ENCODE measurements at places on chromosomes 5 and 9. TPM values are rescaled to one million over a fixed set of nuclear protein-coding genes. Genes with fewer than 3 reads are reported as not detected.

- no peak for DNase-seq
These were observed 5.3 kb downstream of the NFX1 start for GRCh38 chr9:33295571-33295970.

- no peak for DNase-seq
These were observed 75.7 kb downstream of the PRDM9 start for GRCh38 chr5:23583081-23583480.

DNA sequence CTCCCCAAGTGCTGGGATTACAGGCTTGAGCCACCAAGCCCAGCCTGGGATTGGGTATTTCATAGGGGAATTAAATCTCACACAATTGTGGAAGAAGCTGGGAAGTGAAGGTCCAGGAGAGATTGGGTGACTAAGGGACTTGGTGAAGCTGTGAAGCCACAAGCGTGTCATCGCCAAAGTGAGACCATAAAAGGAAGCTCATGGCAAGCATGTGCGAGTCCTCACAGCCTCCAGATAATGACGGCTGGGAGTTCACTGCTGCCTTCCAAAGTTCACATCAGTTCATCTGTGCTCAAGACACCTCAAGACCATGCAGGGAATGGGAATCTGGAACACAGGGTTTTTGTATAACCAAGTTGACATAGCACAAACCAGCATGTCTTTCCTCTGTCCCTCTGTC, 210.6 kb downstream of the MARCHF11 start:
- DNase-seq, result no peak

DNA sequence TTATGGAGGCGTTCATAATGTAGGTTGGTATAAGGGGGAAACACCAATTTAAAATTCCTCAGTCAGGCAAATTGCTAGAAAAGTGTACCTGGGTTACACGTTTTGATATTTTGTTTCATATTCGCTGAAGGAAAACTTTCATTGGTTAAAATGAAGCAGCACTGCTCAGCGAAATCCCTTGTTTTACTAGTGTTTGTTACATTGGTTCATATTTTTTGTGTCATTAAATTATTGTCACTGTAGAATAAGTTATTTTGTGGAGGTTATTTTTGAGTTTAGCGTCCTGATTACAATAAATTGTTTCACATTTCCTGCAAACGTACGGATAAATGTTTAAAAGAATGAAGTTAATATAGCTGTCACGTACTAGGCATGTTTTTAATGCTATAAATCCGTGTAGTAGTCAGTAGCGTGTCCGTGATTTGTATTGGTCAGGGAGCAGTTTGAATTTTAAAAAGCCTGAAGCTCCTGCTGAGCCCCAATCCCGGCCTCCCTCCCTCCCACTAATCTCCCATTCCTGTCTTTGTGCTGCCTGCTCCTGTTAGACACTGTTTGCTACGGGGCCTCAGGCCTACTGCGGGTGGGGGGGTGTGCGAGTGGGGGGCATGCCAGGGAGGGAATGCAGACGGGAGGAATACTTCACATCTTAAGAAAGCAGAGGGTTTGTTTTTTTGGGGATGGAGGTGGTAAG, 2.0 kb downstream of the NIPBL start:
- no peak for DNase-seq

- no peak for DNase-seq
These were observed 126.9 kb downstream of the SPOCK1 start for GRCh38 chr5:137372016-137372772.

DNA sequence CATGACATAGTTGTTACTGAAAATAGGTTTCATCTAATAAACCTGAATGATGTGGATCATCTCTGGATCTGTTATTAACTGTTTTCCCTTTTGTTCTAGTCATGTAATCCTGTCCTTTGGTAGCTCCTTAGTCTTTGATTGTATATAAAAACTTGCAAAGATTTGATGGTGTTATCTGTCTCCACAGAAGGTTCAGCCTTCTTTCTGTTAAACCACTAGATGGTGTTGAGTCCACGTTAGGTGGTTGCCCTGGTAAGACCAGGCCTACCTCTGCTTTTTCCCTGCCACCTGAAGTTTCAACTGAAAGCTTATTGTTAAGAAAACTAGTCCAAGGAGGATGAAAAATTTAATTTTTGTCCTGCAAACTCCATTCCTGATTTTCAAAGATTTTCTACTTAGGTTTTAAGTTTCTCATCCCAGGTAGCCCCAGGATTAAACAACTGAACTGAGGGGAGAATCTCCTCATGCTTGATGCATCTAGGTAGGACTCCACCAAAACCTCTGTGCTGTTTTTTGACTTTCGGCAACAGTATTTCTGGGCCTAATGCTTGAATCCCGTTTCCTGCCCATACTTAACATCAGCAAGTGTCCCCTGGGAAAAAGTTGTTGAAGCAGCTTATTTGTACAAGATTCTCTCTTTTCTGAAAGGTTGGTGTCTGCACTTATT, 68.5 kb downstream of the RICTOR start:
- DNase-seq, result no peak

- no peak for DNase-seq
These were observed 386.1 kb downstream of the DNAH5 start for GRCh38 chr5:13558408-13558807.

DNA sequence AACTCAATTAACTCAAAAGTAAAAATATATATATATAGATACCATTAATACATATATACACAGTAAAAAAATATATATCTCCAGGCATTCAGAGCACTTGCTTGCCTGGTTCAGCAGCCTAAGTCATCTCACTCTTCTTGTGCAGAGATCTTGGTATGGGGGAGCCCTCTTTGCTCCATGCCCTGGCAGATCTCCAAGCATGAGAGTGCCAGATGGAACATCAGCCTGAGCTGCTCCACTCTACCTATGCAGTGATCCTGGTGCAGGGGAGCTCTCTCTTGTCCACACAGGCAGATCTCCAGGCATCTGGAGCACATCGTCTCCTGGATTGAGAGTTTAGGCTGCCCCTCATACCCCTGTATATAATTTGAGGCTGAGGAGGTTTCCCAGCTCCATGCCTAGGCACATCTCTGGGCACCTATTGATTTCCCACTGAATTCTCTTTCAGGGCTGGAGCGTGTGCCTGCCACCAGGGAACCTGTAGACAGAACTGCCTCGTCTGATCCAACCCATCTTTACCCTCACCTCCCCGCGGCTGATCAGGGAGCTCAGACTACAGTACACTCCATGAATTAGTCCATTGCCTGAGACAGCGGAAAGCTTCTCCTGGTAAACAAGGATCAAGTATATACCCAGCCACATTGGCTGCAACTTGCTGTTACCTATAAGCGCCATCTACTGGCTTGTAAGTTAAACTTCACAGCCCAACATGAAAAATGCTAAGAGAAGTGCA, 342.4 kb upstream of the GRIA1 start:
- no peak for DNase-seq

- peak; percentile 31 for DNase-seq
These were observed 141.0 kb downstream of the OLFM1 start for GRCh38 chr9:135228345-135228982.

- DNase-seq, result no peak
These were observed 3.8 kb downstream of the IFNA1 start for GRCh38 chr9:21443849-21444625.

- DNase-seq, result no peak
These were observed 44.3 kb downstream of the TENT4A start for GRCh38 chr5:6757414-6757969.

DNA sequence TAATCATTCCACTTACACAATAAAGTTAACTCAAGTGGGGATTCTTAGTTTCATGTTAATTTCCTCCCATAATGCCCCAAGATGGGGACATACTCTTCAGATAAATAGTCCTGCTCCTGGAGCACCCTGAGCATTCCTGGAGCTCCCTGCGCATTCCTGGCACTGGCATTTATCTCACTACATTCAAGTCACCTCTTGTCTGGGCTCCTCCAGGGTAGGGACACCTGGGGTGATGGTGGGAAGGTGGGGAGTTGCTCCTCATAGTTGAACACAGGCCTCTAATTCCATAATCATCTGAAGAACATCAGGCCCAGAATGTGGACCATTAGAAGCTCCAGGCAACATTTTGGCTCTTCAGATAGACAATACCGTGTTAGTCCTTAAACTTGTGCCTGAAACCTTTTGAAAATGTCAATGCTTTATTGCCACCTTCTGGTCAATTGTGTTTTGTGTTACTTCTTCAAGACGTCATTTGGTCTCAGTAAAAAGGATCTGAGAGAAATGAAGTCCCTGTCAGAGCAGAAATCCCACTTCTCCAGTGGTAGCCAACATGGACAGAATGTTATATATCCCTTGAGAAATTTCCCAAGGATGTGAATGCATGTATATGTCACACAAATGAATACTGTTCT, 14.2 kb upstream of the AGGF1 start:
- DNase-seq, result no peak

DNA sequence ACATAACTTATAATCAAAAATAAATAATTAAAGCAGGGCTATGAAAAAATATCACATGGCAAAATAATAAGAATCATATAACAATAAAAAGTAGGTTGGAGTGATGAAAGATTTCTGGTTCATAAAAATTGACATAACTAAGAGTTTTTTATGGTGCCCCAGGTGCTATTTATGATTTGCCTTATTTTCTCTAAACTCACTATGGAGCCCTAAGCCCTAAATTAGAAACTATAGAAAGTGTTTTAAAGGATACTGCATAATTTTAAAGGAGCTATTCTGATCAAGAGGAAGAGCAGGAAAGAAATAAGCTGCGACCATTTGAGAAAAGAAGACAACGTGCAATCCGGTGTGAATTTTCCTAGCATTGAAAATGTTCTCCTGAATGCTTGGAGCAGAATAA, 635.0 kb upstream of the DMAC1 start:
- no peak for DNase-seq

GRCh38 chr9:129635099-129636065, 6.6 kb downstream of the ASB6 start:
- no peak for DNase-seq

GRCh38 chr9:108339251-108339650, 516.5 kb downstream of the ACTL7B start:
- no peak for DNase-seq

DNA sequence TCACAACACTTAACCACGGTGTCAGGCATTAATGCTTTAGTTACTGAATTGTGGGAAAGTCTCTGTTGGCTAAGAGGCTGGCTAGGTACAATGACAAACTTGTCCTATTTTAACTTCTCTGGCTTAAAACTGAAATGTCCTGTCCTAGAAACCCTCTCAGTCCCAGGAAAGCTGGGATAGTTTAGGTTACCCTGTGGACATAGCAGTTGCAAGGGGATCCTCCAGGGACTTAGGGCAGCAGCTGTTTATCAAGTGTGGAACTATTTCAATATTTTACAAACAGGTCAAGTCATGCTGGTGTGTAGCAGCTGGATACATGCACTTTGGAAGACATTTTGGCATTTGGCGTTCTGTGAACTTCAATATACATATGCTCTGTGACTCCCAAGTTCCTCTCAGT, 95.0 kb upstream of the ARRDC3 start:
- no peak for DNase-seq

GRCh38 chr5:172426086-172426485, 28.2 kb downstream of the SH3PXD2B start:
- peak; percentile 30 for DNase-seq

- no peak for DNase-seq
These were observed 127.1 kb downstream of the NSG2 start for GRCh38 chr5:174172566-174172965.

- no peak for DNase-seq
These were observed 26.6 kb downstream of the LHX6 start for GRCh38 chr9:122202111-122202510.

GRCh38 chr9:82410306-82410705, 421.7 kb downstream of the SPATA31D1 start:
- DNase-seq, result no peak

GRCh38 chr5:5886812-5887486, 464.5 kb downstream of the ICE1 start:
- DNase-seq, result peak; percentile 51

DNA sequence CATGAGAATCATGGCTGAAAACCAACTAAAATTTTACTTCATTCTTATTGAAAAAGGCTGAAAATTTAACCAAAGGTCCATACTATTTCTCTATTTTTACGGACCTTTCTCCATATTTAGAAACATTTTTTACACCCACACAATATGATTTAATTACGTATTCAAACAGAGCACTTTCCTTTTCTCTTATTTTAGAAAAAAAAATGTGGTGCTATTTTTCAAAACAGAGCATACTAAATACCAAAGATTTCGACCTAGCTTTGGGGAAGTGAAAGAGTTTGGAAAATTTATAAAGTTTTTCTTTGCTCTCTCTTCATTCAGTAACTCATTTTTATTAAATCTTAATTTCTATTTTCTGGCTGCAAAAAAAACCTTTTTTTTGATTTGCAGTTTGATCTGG, 38.1 kb downstream of the RNF145 start:
- DNase-seq, result no peak

Gene AMBP
- total RNA-seq, result 1.0 TPM

Gene SPATA31D4
- not detected for total RNA-seq

Gene FAM153A
- total RNA-seq, result 3.7 TPM

Gene ZFP2
- total RNA-seq, result 2.0 TPM

Gene PCDHGA10
- 5.4 TPM for total RNA-seq

Gene DBH
- not detected for total RNA-seq

Gene CCL27
- total RNA-seq, result not detected

Gene TMEFF1
- total RNA-seq, result 0.80 TPM

Gene FAM193B
- 89.1 TPM for total RNA-seq

Gene ACOT12
- not detected for total RNA-seq

Gene WDR38
- 6.6 TPM for total RNA-seq

Gene DMGDH
- 1.3 TPM for total RNA-seq

All from lower lobe of right lung (tissue), 2 donors.